Right forelimb (tissue), 1 donor: ENCODE measurements at places on chromosomes 16 and 17.
A peak's percentile ranks its signal among the peaks of the same experiment; 100 is the strongest.

- no peak for DNase-seq
These were observed 33.2 kb downstream of the CYB5D2 start for GRCh38 chr17:4175921-4176807.

DNA sequence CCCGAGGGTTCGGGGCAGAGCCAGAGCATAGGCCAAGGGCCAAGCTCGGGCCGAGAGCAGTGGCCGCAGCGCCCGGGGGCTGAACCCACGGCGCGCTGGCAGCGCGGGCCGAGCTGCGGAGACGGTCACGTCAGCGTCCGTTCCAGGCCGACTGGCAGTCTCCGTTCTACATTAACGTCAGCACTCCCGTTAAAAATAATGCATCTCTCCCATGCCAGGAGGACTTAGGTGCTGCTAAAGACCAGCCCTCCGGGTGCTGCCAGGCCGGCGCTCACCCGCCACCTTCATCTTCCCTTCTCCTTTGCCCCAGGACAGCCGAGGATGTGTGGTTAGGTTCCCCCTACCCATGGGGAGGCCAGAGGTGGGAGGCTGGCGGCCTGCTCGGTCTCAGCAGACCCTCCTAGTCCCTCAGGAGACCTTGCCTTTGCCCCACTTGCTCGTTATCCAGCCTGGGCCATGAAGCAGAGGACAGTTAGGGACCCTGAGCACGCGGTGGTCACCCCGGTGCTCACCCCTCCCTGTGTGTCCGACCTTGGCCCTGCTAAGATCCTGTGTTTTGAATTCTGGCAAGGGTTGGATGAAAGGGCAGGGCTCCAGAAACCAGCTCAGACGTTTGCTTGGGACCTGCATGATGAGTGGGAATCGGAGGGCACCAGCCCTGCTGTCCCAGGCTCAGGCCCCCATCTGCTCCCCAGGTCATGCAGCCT lies 572 bp downstream of the MPG start:
- DNase-seq: peak; percentile 61

DNA sequence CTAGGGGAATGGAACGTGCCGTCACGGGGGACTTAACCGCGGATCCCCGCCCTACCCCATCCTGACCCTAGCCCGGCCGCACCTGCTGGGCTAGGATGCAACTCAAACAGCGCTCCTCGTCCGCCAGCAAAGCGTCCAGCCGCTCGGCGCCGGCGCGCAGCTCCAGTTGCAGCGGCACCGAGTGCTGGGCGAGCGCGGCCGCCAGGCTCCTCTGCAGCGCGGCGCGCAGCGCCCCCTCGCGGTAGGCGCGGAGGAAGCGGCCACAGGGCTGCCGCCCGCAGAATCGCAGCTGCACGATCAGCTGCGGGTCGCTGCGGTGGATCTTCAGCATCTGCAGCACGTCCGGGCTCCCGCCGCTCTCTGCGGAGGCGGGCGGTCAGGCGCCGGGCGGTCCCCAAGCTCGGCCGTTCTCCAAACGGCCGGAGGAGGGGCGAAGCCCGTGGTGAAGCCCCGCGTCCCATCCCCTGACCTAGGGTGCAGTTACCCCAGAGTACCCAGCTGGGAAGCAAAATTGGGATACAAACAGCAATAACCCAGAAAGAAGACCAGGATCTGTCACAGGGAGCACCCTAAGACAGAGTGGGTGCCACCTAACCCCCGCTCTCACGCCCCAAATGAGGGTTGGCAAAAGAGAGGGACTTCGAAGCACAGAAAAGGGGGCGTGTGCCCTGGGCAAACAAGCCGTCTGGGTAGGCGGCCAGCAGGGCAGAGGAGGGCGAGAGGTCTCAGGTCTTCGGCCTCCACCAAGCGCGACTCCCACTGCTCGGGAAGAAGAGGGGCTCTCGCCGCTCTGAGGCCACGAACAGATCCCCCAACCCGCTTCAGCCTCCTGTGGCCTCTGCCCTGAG lies 4.2 kb downstream of the TRADD start:
- peak; percentile 89 for DNase-seq

DNA sequence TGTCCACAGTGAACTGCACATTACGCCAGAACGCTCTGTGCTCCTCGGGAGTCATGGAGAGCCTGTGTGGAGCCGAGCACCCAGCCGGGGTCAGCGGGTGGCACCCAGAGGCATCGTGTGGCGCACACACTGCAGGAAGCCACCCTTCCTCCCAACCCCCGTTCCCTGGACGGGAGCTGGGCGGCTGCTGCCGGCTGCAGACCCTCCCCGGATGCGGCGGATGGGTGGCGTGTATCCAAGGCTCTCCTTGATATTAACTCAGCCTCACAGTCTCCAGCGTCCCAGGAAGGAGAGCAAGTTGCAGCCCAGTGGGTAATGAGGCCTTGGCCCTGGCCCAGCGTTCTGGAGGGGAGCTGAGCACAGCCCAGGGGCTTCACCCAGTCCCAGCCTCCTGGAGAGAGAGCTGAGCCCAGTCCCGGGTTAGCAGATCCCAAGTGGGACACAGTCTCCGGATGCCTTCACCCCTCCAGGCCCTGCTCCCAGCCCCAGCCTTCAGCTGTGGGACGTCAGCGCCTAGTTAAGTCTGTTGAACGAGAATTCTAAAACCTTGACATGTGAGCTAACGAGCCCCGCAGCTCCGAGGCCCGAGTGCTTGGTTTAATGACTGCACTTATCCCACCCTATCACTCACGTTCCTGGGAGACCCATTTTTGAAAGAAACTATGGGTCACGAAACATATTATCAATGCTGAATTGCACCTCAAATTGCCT lies 86.6 kb downstream of the TBC1D16 start:
- peak; percentile 45 for DNase-seq

DNA sequence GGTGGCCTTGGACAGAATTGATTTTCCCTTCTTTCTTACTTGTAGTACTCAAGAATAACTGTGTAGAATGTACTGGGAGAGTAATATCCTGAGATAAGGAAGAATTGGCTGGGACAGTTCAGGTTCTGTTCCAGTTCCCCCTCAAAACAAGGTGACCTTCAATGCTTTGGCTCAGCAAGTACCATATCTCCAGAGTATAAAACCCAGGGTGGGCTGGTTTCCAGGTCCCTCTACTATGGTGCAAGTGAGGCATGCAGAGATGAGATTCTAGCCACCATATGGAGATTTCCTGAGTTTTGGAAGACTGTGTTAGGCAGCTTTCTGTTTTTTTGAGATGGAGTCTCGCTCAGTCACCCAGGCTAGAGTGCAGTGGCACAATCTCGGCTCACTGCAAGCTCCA lies 18.1 kb upstream of the DLX3 start:
- no peak for DNase-seq

GRCh38 chr17:2655546-2655945 lies 56.0 kb downstream of the CLUH start:
- DNase-seq: no peak

- peak; percentile 72 for DNase-seq
These were observed 8.0 kb upstream of the FASN start for GRCh38 chr17:82105882-82106687.

GRCh38 chr16:84643674-84644073 lies 4.6 kb upstream of the KLHL36 start:
- DNase-seq: no peak

- no peak for DNase-seq
These were observed 114.6 kb downstream of the SLC39A11 start for GRCh38 chr17:72977771-72978417.

- DNase-seq: peak; percentile 61
These were observed 74.5 kb upstream of the TNRC6C start for GRCh38 chr17:77884019-77884418.
